Substantia nigra (tissue), 51 donors: ENCODE measurements at places on chromosomes 12 and 14.

DNA sequence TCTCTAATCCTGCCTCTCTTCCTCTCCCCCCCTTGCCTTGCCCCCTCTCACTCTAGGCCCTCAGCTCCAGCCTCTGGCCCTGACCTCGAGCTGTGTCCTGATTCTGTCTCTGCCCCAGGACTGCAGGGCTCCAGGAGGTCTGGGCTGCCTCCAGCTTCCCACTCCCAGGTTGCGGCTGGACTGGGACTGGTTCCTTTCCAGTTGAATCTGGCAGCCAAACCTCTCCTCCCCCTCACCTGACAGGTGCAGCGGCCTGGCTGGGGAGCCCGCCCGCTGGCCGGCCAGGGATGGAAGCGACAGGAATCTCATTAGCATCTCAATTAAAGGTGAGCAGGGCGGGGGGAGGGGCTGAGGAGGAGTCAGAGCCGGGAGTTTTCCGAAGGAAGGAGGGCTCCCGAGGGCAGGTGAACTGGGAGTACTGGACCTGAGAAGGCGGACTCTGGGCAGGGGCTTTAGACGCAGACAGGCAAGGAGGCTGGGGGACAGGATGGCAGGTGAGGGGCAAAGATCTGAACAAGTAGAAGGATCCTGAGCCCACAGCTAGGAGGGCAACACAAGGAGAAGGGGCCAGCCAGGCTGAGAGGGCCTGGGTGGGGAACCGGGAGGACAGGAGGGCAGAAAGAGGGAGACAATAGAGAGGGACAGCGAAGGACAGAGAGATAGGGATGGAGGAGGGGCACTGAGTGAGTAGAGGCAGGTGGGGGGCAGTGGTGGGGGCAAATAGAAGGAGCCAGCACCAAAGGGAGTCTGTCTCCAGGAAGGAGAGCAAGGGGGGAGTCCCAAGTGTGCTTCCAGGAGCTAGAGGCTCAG lies at the start of gene SCNN1A:
Gene SCNN1A, minus strand, starts transcription at position 295 of the 810 bp plus-strand sequence. CDS start 780 bp downstream, outside the sequence.
- no peak for DNase-seq

- no peak for DNase-seq
These were observed 468.5 kb upstream of the MIS18BP1 start for GRCh38 chr14:45721472-45721871.

DNA sequence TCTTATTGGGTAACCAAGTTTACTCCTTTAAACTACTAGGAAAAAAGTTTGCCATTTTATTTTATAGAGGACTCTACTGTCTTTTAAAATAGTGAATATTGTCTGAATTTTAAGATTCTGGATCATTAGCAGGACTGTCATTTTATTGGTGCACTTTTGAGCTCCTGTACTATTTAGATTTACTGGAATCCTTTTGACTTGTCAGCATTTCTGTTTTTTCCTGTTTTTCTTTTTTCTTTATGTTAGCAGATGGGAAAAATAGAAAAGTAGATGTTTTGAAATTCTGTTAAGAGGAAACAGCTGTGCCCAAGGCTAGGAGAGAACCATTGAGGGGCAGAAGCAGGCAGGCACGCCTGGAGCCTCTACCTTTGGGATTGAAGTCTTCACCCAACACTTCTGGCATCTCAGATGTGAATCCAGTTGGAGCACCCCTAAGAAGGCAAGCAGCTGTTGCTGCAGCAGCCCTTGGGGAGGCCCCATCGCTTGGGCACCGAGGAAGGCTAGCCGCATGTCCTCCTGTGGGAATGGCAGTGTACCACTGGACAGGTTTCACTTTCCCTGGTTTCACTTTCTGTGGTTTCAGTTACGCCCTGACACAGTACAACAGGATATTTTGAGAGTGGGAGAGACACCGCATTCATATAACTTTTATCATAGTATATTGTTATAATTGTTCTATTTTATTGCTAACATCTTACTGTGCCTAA lies 11.5 kb downstream of the RIMKLB start:
- no peak for DNase-seq

- no peak for DNase-seq
These were observed 22.5 kb upstream of the PCNX1 start for GRCh38 chr14:70884595-70885342.

GRCh38 chr12:78060186-78060585 lies 229.5 kb downstream of the NAV3 start:
- DNase-seq, result no peak
